ENCODE measurements at places on chromosomes 13 and 19.
A peak's percentile ranks its signal among the peaks of the same experiment; 100 is the strongest.

- DNase-seq, result no peak
Measured at GRCh38 chr13:113208421-113209335, at the start of gene PCID2. PCID2 (minus strand) TSS chr13:113208669; CDS start chr13:113208634, 35 bp downstream.

DNA sequence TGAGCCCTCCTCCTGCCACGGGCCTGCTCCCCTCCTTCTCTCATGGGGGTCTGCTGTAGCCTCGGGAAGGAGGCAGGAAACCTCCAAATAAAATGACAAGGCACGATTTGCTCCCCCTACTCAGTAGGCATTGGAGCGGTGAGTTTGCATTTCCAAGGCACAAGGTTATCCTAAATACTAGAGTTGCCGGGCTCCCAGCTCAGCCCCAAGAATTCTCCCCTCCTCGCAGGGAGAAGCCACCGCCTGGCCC lies 1.5 kb downstream of the CEBPA start:
- DNase-seq, result no peak

- no peak for DNase-seq
Measured at GRCh38 chr13:86464193-86464592, 665.0 kb upstream of the SLITRK6 start.

DNA sequence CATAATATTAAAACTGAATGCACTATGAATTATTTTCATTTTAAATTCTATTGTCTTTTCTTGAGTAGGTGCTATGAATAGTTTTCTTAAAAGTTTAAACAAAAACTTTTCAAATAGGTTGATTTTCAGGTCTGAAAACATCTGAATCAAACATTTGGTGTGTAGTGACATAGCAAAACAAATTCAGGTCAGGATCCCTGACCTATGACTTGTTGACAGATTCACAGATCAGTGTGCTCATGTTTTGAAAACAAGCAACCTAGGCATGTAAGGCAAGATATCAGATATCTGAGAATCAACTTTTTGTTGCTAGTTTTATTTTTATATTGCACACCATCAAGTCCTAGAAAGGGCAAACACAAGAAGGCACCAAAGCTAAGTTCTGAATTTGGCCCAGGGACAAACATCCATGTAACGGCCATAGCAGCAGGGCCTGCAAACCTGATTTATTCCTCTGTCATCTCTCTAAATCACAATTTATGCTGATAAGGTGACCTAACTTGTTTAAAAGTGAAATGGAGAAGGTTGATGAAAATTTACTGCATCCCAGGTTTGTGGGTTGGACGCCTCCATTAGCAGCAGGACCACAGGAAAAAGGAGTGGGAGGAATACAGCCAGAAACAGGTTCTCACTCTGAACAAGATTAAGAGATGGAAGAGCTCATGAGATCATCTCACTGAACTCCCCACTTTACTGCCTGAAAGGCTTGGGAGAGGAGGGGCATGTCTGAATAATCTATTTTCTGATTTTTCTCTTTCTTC lies 337.7 kb downstream of the KCNRG start:
- DNase-seq, result no peak

DNA sequence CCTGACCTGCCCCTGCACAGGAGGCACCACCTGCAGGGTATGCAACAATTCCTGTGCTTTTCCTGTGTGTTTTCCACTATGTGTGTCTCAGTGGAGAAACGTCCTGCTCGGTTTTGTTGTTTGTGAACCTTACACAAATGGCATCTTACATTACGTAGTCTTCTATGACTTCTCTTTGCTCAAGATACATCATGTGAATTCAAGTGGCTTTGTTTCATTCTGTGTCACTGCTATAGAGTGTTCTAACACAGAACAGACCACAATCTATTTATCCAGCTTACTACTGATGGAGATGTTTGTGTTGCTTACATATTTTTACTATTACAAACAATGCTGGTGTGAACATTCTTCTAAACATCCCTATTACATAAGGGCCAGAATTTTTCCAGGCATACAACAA lies 97.7 kb downstream of the ANKRD10 start:
- no peak for DNase-seq

GRCh38 chr13:43166644-43167457 lies 143.5 kb downstream of the DNAJC15 start:
- no peak for DNase-seq

DNA sequence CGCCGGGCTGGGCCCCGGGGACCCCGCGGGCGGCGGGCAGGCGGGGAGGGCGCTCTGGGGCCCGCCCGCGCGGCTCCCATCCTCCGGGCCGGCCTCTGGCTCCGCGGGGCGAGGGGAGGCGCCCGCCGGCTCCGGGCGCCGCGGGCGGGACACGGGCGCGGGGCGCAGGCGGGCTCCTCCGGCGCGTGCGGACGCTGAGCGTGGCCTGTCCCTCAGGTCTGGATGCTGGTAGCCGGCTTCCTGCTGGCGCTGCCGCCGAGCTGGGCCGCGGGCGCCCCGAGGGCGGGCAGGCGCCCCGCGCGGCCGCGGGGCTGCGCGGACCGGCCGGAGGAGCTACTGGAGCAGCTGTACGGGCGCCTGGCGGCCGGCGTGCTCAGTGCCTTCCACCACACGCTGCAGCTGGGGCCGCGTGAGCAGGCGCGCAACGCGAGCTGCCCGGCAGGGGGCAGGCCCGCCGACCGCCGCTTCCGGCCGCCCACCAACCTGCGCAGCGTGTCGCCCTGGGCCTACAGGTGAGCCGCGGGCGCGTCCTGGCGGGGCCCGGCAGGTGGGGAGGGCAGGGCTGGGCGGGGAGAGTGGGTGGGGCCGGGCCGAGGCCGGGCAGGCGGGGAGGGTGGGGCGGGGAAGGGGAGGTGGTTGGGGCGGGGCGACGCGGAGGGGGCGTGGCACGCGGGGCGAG lies 420 bp downstream of the IL17D start:
- DNase-seq, result peak; percentile 45

DNA sequence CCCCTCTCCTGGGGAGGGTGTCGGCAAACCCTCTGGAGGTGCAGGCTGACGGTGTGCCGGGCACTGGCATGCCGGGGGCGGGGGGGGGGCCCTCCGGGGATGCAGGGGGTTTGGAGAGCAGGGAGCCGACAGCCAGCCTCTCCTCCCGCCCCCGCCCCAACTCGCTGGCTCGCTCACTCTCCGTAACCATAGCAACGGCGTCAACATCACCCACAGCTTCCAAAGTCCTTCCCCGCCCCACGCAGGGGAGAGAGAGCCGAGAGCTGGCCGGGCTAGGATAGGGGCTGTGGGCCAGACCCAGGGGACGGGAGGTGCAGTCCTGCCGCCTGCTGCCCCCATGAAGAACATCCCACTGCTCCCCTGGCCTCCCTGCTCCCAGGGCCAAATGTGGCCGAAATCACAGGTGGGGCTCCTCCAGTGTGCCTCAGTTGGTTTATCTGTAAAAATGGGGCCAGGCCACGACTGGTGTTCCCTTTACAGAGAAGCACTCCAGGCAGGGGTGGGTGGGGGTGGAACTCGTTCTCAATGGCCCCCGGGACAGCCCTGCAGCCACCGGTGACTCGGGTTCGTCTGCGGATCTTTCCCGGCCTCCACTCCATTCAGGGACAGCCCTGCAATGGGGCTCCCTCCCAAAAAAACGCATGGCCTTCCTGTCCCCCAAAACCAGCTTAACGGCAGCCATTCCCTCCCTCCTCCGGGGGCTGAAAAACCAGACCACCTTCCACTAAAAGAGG lies 3.2 kb downstream of the KLF16 start:
- DNase-seq, result no peak

- DNase-seq, result no peak
Measured at GRCh38 chr19:28977826-28978225, 235.1 kb downstream of the UQCRFS1 start.

DNA sequence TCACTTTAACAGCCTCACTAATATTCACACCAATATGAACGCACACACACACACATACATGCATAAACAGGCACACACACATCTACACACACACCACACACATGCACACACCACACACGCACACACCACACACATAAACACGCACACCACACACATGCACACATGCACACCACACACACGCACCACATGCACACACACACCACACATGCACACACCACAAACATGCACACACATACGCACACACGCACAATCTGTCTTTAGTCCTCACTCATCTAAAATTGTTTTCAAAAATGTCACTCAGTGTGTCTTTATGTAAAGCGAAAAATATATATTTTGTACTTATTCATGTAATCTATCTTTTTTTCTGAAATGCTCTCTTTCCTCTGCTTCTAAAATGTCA lies 158.1 kb upstream of the SGCG start:
- no peak for DNase-seq

- DNase-seq, result no peak
Measured at GRCh38 chr13:72686766-72687165, 40.7 kb downstream of the MZT1 start.

GRCh38 chr13:77619655-77620054 lies 77.8 kb upstream of the SLAIN1 start:
- DNase-seq, result no peak

All from AG04450 (cell line).